GM19239 (cell line): ENCODE measurements at places on chromosomes 7 and 10.

- no peak for DNase-seq
Measured at GRCh38 chr10:122845783-122846332, at the start of gene CUZD1. Gene CUZD1, minus strand, starts transcription at chr10:122845857. Its CDS starts 14 bp downstream, at chr10:122845843.

DNA sequence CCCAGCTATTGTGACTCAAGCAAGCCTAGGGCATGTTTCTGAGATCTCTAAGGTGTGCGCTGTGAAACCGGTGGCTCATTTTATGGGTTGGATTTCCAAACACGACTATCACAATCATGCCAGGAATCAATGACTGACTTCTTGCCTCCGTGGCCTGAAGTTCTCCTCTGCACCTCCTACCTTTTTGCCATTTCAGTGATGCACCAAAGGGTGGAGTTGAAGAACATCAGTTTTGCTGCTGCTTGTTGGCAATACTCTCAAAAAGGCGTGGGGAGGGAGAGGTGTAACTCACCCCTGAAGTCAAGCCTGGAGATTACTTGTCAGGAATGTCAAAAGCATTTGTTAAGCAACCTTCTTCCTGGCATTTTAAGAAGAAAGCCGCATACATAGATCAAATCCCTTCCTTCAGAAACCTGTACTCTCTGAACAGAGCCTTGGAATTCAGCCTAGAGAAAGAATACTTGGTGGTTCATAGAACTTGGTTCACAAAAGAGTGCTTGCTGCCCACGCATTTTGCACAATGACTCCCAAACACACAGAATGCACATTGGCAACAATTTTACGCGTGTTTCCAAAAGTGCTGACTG is 41.0 kb downstream of the KIAA1217 start:
- DNase-seq = no peak

DNA sequence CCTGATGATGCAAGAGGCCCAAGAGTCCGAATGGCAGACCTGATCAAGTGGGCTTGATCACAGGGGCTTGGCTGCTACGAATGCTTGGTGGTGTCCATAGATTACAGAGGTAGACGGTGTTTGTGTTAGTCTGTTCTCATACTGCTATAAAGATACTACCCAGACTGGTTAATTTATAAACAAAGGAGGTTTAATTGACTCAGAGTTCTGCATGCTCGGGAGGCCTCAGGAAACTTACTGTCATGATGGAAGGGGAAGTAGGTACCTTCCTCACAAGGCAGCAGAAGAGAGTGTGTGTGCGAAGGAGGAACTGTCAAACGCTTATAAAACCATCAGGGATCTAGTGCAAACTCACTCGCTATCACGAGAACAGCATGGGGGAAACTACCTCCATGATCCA is 268.9 kb upstream of the KLF6 start:
- no peak for DNase-seq

DNA sequence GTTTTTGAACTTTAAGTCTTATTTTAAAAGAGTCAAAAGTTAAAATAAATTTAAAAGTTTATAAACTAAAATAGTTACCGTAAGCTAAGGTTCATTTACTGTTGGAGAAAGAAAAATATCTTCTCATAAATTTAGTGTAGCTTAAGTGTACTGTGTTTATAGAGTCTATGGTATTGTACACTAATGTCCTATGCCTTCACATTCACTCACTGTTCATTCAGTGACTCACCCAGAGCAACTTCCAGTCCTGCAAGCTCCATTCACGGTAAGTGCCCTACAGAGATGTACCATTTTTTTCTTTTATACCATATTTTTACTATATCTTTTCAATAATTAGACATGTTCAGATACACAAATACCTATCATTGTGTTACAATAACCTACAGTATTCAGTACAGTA is 97.6 kb downstream of the PTN start:
- DNase-seq = no peak

- DNase-seq = no peak
Measured at GRCh38 chr10:117476281-117476680, 66.3 kb upstream of the EMX2 start.

DNA sequence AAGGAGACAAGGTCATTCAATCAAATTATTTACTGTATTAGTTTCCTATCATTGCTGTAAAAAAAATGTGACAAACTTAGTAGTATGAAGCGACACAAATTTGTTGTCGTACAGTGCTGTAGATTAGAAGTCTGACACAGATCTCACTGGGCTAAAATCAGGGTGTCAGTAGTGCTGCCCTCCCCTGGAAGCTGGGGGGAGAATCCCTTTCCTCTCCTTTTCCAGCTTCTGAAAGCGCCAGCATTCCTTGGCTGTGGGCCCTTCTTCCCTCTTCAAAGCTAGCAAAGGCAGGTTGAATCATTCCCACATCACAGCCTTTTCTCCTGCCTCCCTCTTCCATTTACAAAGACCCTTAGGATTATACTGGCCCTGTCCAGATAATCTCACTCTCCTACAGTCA is 28.0 kb downstream of the VPS41 start:
- DNase-seq = no peak

GRCh38 chr7:73437621-73438416 is 4.2 kb downstream of the FZD9 start:
- DNase-seq = no peak

- no peak for DNase-seq
Measured at GRCh38 chr7:101166909-101167644, 1.7 kb upstream of the VGF start.

DNA sequence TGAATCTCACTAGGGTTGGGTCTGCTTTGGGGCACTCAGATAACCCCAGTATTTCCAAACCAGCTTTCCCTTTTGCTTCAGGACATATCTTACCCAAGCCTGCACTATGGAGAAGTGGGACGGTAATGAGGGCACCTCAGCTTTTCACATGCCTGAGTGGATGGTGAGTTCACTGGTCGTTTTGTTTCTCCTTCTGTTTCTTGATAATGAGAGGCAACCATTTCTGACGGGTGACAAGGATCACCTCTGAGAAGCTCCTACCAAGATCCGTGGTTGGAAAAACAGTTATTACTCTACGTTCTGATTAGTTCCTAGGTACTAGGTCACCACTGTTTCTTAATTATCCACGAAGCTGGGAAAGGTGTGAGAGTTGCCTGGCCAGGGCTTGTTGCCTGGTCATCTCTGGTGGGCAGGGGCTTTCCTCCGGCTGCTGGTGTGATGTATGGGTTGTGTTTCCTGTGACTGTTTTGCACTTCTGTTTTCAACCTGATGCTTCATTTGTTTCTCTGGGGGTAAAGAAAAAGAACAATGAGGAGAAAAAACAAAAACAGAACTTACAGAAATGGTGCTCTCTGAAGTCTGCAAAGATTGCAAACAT is 65.7 kb upstream of the STRIP2 start:
- DNase-seq = no peak

- no peak for DNase-seq
Measured at GRCh38 chr7:135441791-135442190, 68.1 kb downstream of the CNOT4 start.

GRCh38 chr7:55179931-55180682 is 161.3 kb downstream of the EGFR start:
- no peak for DNase-seq

DNA sequence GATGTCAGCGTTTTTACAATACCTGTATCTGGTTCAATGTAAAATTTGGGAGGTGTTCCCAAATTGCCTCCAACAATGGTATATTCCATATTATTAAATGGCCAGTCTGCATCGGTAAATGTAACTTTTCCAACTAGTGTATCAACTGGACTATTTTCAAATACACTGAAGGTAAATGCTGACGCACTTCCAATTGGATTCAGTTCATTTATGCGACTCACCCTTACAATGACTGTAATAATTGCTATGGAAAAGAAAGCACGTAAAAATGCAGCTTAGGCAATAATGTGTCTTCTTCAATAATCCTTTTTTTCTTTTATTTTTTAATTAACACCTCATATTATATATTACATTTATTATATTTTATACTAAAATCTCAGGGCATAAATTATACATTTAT is 209.1 kb downstream of the HGF start:
- no peak for DNase-seq

DNA sequence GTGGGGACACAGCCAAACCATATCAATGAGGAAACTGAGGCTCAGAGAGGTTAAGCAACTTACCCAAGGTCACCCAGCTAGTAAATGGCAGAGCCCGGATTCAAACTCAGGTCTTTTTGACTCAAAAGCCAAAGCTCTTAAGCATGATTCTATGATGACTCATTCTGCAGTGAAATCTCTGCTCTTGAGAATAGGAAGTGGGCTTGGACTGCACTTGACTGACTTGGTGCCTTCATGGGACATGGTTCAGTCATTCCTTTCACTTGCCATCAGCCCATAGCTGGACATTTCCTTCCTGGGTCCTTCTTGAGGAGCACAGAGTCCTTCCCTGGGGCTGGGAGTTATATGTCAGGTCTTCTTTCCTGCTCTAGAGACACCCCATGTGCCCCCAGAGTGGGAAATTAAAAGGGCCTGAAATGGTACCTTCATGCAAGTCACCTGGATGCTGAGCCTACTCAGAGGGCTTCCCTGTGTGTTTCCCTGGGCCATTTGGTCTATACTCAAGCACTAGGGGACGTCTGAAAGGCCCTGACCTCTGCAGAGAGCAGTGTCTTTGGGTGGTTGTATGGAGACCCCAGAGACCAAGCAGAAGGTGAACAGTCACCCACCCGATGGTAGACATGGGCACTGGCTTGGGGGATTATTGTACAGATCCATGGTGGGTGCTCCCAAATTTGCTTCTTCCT is 62.4 kb upstream of the SDK1 start:
- DNase-seq = no peak

DNA sequence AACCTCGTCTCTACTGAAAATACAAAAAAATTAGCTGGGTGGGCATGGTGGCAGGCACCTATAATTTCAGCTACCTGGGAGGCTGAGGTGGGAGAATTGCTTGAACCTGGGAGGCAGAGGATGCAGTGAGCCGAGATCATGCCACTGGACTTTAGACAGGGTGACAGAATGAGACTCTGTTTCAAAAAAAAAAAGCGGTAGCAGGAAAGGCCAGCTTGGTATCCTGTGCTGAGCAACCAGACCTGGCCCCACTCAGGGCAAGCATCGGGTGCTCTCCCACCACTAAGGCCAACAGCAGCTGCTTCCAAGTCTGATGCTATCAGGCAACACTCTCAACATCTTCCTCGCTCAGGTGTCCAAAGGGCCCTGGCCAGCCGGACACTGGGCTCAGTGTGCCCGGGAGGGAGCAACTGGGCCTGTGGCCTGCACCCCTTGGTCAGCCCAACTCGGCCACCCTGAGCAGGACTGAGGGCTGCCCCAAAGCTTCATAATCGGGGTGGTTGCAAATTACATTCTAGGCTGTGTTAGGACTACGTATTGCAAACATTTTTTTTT is 44.3 kb upstream of the MSMB start:
- no peak for DNase-seq

GRCh38 chr7:45979275-45980180 is 58.5 kb upstream of the IGFBP3 start:
- no peak for DNase-seq

GRCh38 chr7:95396136-95397032 is at the start of gene PON3:
Gene PON3, minus strand, starts transcription at chr7:95396375. Its CDS starts 25 bp downstream, at chr7:95396350.
- DNase-seq = no peak

- no peak for DNase-seq
Measured at GRCh38 chr7:111138586-111138985, 47.7 kb downstream of the LRRN3 start.

GRCh38 chr7:140458916-140459315 is 20.4 kb downstream of the MKRN1 start:
- DNase-seq = no peak

- DNase-seq = no peak
Measured at GRCh38 chr7:42972699-42973500, 40.7 kb downstream of the MRPL32 start.

- DNase-seq = no peak
Measured at GRCh38 chr10:117462816-117463544, 79.6 kb upstream of the EMX2 start.

GRCh38 chr10:80451132-80451531 is 3.0 kb upstream of the TSPAN14 start:
- no peak for DNase-seq

GRCh38 chr7:132456418-132456817 is 119.9 kb downstream of the PLXNA4 start:
- no peak for DNase-seq

DNA sequence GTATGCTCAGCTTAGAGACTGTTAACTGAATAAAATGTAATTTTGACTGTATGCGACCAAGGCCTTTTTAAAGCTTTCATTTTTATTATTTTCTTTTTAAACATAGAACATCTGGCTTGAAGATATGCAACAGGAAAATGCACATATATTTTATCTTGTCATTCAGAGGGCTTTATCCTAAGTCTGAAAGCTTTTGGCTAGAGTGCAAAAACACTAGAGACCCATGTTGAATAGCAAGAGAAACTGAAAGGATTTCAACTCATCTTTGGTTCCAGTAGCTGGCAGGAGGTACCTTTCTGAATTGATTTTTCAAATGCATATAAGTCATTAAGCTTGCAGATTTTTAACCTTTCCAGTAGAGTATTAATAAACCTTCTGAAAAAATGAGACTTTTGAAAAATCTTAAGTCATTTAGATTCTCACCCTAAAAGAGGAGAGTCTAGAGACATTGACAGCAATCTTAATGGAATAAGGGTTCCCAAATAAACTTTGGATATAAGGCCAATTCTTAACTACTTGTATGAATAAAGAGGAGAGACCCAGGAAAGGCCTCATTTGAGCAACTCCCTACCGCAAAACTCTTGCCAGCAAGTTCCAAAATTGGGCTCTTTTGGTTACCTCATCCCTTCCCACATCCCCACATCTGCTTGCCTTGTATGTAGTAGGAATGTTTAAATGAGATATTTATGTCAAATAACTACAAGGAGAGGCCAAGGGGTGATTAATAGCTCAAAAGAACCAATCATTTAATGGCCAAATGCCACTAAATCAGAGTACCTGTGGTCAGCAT is 454.4 kb downstream of the HTR7 start:
- no peak for DNase-seq

DNA sequence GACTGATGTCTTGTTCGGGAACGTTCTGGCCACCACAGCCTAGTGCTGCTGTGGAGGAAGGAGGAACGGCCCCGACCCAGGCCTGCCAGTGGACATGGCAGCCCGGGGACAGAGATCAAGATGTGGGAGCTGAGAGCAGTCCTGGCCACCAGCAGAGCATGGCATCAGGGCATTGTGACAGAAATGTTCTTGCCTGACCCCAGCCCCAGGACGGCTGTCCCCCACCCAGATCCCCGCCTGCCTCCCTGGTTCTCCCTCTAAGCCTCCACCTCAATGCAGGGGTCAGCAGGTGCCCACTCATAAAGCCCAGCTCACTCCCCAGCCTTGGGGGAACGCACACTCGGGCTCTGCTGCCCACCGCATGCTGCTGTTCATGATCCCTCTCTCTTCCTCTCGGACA is 42.9 kb upstream of the HSPA12A start:
- DNase-seq = no peak

GRCh38 chr10:26858707-26859034 is 2.1 kb downstream of the ABI1 start:
- DNase-seq = no peak

DNA sequence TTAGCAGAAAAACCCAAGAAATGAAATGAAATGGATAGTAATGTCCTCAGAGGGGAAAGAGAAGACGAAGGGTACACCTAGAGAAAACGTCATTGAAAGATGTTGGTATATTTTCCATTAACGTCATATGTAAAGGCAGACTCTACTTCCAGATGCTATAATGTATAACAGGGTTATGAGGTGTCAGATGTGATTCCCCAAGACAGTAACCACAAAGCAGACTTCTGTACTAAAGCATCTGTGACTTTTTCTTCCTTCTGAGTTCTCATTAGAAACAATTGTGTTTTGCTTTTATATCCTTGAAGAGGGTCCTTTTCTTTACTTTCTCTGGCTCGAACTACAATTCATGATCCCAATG is 37.4 kb downstream of the LRRC72 start:
- DNase-seq = no peak

GRCh38 chr10:9305018-9305655 is 1250.6 kb downstream of the GATA3 start:
- DNase-seq = no peak
